ENCODE measurements at places on chromosomes 3 and 15.

GRCh38 chr3:128072454-128073184 is 20.4 kb downstream of the SEC61A1 start:
- no peak for DNase-seq

DNA sequence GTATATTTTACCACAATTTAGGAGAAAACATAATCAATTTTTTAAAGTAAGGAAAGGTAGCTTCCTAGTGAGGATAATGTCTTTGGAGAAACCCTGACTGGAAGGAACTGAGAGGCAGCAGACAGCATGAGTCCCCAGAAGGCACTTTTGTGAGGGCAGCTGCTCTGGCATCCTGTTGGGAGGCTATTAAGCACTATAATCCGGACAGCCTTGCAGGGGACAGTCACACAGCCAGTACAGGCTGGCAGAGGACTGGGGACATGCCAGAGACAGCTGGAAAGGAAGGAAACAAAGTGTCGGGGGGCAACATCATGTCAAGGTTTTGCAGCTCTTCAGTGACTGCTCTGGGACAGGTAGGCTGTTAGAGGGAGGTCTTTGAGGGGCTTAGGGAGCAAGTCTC is 15.7 kb downstream of the ACAN start:
- no peak for DNase-seq

DNA sequence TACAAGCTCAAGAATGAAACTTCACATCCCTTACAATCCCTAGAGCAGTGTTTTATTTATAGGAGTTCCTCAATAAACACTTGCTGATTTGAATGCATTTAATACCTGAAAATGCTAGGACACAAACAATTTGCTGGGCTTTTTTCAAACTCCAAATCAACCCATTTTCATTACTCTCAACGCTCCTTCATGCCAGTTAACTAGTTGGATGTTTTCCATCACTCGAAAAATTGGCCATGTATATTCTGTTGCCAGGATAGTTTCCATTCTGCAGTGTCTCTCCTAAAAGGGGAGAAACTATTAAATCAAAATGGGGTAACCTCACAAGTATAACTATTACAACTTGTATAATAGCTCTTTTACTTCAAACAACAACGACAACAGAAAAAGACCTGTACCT is 1.2 kb downstream of the GBE1 start:
- no peak for DNase-seq

DNA sequence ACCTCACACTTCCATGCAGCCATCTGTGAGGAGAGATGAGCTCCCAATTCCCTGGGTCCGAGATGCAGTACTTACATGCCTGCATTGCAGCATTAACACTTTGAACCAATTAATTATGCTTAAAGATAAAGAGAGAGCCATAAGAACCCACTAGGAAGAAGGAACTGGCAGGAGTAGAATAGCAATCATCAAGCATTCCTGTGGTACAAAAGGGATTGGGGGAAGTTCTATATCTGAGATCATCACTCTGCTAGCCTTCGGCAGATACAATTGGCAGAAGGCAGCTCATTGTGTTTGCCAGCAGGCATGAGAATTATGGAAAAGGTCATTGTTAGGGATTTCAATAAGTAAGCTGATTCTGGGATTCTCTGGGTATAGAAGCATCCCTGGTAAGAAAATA is 891.4 kb downstream of the NTRK3 start:
- no peak for DNase-seq

- no peak for DNase-seq
These were observed 3.3 kb upstream of the TIPIN start for GRCh38 chr15:66359740-66360139.

DNA sequence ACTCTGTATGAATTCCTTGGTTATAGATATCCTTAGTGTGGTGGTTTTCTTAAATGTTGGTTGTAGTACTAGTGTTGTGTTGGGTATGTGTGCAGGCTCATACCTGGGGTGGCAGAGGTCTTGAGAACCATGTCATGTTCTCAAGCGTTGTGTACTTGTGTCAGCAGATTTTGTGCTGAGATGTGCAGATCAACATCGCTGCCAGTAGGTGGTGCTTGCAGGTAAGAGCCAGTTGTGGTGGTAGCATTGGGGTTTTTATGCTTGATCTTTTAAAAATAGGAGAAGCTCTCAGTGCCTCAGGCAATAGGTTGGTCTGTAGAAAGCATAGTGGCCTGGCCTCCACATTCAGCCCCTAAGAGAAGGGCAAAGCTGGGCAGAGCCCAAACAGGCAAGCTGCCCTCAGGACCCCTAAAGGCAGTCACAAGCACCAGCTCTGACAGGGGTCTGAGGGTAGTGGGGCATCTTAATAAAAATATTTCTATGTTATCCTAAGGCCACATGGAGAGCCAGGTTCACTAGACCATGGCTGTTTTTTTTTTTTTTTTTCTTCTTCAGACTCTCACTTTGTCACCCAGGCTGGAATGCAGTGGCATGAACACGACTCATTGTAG is 164.0 kb downstream of the IL20RB start:
- no peak for DNase-seq

All from nucleus accumbens (tissue), 56 donors.